ENCODE measurements at places on chromosomes 16 and 17. TPM values are rescaled to one million over a fixed set of nuclear protein-coding genes. Genes with fewer than 3 reads are reported as not detected.

Gene DVL2
- total RNA-seq = 32.7 TPM

Gene KRTAP1-5
- not detected for total RNA-seq

Gene CHST4
- 0.16 TPM for total RNA-seq

Gene C1QTNF1
- total RNA-seq = 4.1 TPM

Gene SLC6A2
- total RNA-seq = not detected

Gene FOXL1
- total RNA-seq = 0.08 TPM

Gene MAP2K6
- total RNA-seq = 6.9 TPM
